ENCODE measurements at places on chromosomes 7 and 10.

GRCh38 chr7:151438864-151439601 lies 908 bp downstream of the CRYGN start:
- DNase-seq, result no peak

DNA sequence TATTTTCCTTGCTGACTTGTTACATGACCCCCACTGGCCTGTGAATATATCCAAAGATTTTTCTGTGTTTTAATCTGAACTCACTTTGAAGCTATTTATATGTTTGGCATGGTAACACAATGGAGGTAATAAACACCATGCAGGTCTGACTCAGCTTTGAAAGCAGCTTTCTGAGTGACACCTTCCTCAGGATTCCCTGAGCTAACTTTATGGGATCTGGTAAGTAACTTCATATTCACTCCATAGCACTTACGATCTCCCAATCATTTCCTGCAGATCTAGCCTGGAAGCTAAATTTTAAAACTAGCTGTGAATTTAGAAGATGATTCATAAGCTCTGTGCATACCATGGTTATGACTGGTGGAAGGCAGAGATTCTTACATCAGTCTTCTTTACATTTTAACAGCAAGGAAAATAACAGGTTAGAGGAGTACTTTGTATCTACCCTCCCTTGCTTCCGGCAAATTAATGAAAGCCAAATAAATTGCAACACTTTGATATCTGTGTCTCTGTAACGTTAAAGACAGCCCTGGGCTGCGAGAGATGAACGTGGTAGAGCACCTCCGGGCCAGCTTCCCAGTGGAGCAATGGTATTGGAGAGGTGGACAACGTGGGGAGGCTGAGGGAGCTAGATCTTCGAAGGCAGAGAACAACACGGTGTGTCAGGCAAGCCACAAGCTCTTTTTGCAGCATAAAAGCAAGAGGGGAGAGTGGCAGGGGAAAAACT lies 170.2 kb upstream of the KLF14 start:
- no peak for DNase-seq

- no peak for DNase-seq
Measured at GRCh38 chr7:85004402-85004801, 182.5 kb downstream of the SEMA3D start.

DNA sequence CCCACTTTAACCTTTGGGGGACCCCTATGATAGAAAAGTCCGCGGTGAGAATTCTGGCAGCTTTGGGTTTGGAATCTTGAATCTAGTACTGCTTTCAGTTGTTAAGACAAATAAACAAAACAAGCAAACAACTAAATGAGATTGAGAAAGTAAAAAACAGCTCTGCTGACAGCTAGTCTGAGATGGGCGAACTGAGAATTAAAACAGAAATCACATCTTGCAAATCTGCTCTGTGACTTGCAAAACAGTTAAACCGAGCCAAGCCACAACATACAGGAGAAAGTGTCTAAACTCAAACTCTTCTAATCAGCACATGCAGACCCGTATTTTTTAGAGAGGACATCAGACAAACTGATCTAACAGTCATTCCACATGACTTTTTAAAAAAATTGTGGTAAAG lies 110.4 kb downstream of the SH2D4B start:
- no peak for DNase-seq

DNA sequence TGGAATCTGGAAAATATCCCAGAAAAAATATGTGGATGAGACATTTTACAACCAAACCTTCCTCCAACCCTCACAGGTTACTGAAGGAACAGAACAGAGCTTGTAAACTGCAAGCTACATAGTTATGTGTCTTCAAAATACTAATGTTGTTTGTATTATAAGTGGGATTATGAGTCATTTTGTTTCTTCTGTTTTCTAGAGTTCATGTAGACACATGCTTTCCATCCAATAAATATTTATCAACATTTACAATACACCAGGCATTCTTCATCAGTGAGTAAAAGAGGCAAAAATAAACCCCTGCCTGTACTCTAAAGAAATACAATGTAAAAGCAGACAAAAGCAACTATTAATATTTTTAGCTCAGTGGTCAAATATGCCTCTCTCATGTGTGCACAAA lies 38.0 kb upstream of the TES start:
- no peak for DNase-seq

DNA sequence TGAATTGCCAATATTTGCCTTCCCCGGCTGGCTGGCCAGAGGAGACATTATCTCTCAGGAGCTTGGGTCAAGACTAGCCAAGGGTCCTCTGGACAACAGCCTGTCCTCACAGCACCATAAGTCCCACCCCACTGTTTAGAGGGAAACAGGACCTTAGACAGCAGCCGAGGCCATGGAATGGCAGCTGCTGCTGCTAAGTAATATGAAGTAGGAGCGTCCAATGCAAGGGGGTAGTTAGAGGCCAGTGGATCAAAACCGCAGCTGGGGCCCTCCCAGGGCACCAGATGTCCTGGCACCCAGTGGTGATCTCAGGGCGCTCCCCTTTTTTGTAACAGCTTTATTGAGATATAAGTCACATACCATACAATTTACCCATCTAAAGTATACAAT lies 12.9 kb upstream of the KCP start:
- DNase-seq, result no peak

- DNase-seq, result no peak
Measured at GRCh38 chr10:118239236-118239630, 102.9 kb downstream of the FAM204A start.

GRCh38 chr7:88091988-88092675 lies 127.7 kb downstream of the SRI start:
- DNase-seq, result no peak
